ENCODE measurements at places on chromosomes 7 and 10.

DNA sequence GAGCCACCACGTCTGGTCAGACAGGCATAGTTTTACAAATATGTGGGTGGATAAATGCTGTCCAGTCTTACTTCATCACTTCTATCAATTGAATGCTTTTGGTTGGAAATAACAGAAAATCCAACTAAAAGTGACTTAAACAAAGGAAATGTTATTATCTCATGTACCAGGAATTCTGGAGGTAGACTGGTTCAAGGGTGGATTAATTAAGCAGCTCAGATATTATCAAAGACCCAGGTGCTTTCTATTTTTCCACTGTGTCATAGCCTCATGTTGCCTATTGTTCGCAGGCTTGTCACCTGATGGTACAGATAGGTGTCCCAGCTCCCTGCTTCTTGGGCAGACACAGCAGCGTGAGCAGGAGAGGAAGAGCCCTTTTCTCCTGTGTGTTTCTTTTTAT lies 156.1 kb upstream of the CTBP2 start:
- DNase-seq, result no peak

GRCh38 chr7:141184532-141185190 lies 110.8 kb downstream of the TMEM178B start:
- no peak for DNase-seq

DNA sequence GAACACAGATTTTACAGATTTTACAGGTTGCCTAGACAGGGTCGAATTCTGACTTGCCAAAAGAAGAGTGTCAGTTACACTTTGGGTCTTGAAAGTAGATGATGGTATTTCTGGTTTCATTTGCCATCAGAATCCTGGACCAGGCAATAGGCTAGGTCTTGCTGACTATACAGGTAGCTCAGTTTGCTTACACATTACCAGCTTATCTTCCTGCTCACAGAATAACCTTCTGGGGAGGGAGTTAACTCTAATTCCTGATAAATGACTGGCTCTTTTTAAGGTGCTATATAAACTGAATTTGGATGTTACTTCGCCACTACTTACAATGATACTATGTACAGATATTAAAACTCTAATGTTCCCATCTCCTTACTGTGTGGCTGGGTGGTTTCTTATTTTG lies 39.8 kb downstream of the GBF1 start:
- DNase-seq, result no peak

DNA sequence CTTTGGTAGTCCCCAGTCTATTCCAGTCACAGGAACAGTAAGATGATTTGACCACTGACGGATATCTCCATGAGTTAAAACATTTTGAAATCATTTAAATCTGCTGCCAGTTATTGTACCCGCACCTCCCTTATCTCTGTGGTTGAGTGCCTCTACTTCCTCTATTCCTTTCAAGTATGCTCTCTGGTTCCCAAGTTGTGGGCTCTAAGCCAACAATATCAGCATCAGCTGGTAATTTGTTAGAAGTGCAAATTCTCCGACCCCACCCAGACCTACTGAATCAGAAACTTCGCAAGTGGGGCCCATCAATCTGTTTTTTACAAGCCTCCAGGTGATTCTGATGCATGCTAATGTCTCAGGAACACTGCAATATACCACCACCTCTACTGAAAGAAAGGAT lies 235.5 kb downstream of the CCSER2 start:
- no peak for DNase-seq

GRCh38 chr10:80413271-80413996 lies 5.1 kb downstream of the PRXL2A start:
- no peak for DNase-seq

DNA sequence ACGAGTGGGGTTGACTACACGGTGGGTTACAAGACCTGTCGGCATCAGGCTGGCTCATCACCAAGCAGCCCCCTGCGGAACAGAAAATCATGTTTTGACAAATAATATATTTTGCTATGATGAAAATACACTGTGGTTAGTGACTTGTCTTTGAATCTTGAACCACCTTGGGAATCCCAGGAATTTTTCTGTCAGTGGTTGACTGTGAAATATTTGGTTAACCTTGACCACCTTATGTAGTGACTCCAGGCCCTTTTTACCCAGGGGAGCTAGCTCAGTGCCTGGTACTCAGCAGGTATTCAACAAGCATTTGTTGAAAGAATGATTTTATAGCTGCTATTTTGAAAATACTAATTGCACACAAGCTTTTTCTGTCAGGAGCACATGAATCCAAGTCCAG lies 406.0 kb downstream of the PHF14 start:
- DNase-seq, result no peak

DNA sequence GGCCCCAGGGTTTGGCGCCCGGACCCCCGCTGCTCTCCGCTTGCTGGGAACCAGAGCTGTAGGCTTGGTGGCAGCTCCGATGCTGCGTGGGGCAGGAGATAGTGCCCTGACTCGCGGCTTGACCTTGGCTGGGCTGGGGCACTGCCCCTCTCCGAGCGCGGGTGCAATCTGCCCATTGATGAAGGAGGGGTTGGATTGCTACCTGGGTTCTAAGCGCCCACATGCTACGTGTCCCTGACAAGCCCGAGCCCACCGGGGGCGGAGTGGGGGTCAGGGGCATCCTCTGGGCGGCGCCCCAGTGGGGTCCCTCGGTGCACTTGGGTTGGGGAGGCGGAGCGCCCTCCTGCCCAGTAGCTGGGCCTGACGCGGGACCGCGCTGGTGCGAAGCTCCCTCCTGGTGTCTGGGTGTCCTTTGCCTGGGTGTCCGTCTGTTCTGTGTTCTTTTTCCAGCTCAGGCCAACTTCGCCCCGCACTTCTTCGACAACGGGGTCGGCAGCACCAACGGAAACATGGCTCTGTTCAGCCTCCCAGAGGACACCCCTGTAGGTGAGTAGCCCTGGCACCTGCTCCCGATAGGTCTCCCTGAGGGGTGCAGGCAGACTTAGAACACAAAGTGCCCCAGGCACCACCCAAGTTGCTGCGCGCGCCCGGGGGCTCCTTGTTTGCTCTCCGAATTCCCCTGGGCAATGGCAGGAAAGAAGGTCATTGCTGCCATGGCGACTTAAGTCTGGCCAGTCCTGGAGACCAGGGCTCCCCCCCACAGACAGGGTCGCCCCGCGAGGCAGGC lies 900 bp downstream of the CDHR1 start:
- no peak for DNase-seq

DNA sequence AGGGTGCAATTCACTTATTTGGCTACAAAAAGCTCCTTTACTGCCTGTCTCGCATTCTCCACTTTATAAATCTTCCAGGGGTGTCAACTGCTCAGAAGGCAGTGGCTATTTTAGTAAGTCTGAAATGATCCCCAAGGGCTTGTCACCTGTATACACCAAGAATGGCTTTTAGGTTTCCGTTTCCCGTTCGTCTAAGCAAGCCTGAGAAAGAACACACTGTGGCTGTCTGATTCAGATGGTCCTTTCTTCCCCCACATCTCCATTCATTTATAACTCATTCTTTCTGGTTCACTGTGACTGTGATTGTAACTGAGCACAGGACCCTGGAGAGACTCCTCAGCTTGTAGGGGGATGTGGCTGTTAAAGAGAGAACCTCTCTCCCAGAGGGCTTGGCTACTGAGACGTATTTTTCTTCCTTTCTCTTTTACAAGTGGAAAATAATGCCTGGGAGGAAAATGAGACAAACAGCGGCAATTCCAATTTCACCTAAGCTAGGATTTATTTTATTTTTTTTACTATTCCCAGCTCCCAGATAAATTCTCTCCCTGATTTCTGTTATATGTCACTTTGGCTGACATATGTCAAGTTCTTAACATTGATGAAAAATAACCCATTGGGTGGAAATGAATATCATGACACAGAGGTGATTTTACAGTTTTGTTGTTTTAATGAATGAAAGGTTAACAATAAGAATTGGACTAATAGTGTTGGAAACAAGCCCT lies 129.3 kb downstream of the FAM107B start:
- no peak for DNase-seq

DNA sequence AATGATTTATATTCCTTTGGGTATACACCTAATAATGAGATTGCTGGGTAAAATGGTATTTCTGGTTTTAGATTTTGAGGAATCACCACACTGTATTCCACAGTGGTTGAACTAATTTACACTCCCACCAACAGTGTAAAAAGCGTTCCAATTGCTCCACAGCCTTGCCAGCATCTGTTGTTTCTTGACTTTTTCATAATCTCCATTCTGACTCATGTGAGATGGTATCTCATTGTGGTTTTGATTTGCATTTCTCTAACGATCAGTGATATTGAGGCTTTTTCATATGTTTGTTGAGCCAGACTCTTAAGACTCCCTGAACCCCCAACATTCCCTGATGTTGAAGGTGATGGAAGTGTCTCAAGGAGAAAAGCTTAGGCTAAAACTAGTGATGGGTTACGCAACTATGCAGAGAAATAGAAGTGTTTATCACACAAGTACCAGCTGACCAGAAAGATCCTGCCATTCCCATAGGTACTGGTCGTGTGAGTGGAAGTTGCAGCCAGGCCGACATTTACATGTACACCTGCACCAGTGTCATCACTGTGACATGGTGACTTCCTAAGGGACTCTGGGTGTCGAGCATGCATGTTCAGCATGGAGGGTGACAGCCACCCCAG lies 711.2 kb upstream of the NRP1 start:
- no peak for DNase-seq

- DNase-seq, result no peak
Measured at GRCh38 chr7:146791344-146792285, 675.0 kb downstream of the CNTNAP2 start.

DNA sequence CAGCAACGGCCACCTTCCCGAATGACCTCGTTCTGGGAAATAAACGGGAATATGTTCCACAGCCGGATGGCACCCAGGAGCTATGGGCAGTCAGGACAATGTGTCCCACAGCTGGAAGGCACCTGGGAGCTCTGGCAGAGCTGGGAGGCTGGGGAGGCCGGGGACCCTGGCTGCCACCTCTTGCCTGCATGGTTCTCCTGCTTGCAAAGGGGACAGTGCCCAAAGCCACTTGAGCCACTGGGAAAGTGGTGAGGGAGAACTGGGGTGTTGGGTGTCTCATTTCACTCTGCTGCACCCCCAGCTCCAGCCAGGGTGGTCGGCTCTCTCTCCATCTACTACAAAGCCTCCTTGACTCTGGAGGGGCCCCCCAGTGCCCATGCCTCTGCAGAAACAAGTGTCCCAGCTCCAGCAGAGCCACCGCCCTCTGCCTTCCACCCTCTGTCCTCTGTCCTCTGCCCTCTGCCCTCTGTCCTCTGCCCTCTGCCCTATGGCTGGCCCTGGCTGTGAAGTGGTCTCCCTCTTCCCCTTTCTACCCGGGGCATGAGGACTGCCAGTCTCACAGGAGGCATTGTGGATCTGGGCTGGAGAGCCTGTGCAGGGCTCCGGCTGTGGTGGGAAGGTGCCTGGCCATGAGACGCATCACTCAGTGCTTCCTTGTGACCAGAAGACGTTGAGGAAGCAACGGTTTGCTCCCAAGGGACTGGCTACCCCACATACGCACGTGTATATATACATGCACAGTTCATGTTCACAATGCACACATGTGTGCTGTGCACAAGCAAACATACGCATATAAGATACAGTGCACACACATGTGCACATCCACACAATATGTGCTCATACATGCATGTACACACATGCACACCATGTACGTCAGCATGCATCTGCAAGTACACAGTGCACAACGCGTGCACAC lies 21.5 kb upstream of the INPP5A start:
- DNase-seq, result no peak

GRCh38 chr10:95273393-95274312 lies 17.1 kb downstream of the PDLIM1 start:
- DNase-seq, result no peak

- no peak for DNase-seq
Measured at GRCh38 chr10:104492329-104492940, 138.8 kb downstream of the CFAP58 start.

DNA sequence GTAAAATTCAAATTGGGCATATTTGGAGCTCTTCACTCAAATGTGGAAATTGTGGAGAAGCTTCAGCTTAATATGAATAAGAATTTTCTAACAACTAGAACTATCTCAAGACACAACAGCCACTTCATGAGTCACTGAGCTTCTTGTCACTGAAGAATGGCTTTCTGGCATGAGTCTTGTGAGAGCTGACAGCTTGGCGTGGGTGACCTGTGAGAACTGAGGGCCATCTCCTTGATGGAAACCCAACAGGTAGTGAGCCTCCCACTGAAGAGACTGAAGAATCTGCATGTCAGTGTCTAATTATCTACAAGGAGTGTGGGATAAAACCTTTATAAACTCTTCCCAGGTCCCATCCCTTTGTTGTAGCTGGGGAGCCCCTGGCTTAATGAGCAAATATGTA lies 66.0 kb downstream of the CLEC2L start:
- DNase-seq, result no peak

DNA sequence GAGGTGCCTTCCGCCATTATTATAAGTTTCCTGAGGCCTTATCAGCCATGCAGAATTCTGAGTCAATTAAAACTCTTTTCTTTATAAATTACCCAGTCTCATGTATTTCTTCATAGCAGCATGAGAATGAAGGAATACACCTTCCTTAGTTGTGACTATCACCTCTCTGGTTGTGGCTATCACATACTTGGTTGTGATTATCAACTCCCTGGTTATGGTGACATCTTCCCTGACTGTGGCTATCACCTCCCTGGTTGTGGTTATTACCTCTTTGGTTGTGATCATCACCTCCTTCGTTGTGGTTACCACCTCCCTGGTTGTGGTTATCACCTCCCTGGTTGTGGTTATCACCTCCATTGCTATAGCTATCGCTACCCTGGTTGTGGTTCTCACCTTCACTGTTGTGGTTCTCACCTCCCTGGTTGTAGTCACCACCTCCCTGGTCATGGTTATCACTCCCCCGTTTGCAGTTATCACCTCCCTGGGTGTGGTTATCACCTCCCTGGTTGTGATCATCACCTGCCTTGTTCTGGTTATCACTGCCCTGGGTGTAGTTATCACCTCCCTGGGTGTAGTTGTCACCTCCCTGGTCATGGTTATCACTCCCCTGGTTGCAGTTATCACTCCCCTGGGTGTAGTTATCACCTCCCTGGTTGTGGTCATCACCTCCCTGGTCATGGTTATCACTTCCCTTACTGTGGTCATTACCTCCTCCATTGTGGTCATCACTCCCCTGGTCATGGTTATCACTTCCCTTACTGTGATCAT lies 105.9 kb downstream of the GPR26 start:
- DNase-seq, result no peak

GRCh38 chr7:93750986-93751385 lies 139.6 kb downstream of the TFPI2 start:
- DNase-seq, result no peak

- DNase-seq, result no peak
Measured at GRCh38 chr7:36667007-36667745, 57.1 kb downstream of the AOAH start.

DNA sequence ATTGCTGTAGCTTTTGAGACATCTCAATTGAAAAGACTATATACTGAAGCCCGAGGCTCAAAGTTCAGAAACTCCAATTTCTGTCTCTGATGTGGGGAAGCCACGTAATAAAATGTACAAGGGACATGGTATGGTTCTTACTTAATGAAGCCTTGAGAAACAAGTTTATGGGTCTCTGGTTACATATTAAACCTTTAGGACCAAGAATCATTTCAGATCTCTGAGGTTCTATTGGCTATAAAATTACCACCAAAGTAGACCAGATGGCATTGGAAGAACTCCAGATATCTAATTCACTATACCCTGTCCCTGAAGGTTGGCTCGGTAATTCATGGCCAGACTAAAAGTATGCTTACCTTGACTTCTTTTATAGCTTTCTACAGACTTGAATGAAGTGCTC lies 23.7 kb downstream of the STAMBPL1 start:
- no peak for DNase-seq

GRCh38 chr7:99041526-99041925 lies 102.4 kb downstream of the SMURF1 start:
- no peak for DNase-seq

GRCh38 chr10:31606841-31607240 lies 287.8 kb downstream of the ZEB1 start:
- DNase-seq, result no peak

All from tibial nerve (tissue), 4 donors.